ENCODE measurements at places on chromosomes 7 and 10.

- no peak for DNase-seq
Measured at GRCh38 chr10:43648095-43648397, 635 bp downstream of the ZNF32 start.

GRCh38 chr7:101112233-101112632, 14.7 kb upstream of the SERPINE1 start:
- DNase-seq = no peak

DNA sequence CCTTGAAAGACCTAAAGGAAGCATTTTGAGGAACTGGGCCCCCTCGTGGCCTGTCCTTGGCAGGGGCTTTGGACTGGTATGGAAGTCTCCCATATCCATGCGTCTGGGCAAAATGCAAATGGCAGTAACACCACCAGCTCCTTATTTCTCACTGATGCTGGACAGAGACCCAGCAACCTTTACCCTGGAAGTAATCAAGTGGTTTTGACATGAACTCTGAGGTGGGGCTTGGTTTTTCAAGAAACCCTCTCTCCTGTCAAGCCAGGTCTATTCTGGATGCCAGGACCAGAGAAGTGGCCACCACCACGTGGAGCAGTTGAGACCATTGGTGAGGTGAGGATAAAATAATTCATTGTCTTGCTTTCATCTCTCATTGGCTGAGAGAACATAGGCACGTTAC, 84.4 kb downstream of the OTUD1 start:
- no peak for DNase-seq

DNA sequence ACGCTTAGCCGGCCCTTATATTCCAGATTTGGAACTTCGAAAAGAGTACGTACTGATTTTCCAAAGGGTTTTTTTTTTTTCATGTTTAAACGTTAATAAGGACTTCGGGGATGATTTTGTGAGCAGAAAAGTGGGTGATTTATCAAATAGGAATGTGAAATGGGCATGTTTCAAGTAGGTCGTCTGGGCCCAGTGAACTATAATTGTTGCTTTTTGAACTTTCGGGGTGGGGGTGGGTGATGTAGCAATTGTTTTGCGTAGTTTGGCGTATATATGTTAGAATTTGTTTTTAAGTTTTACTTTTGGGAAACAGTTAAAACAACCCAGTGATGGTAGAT, 299 bp upstream of the PBLD start:
- DNase-seq = no peak

- DNase-seq = no peak
Measured at GRCh38 chr7:80008039-80008438, 126.6 kb upstream of the GNAI1 start.

DNA sequence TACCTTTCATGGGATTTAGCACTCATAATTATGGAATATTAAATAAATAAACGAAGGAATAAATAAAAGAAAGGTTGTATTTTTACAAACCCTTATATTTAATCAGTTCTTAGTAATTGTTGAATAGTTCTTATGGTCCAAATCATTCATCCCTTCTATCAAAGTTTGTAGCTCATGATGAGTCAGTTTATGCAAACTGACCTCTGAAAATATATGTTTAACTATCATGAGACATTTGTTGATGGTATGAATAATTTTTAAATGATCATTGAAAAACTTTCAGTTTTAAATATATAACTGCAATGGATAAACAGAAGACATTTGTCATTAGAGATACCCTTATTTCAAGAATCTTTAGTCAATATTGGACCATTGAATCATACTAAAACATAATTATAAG, 411.2 kb upstream of the LRRTM3 start:
- no peak for DNase-seq

GRCh38 chr10:124911124-124912067, 30.5 kb upstream of the ZRANB1 start:
- peak; percentile 30 for DNase-seq

- DNase-seq = peak; percentile 78
Measured at GRCh38 chr7:36600869-36601530, 123.3 kb downstream of the AOAH start.

DNA sequence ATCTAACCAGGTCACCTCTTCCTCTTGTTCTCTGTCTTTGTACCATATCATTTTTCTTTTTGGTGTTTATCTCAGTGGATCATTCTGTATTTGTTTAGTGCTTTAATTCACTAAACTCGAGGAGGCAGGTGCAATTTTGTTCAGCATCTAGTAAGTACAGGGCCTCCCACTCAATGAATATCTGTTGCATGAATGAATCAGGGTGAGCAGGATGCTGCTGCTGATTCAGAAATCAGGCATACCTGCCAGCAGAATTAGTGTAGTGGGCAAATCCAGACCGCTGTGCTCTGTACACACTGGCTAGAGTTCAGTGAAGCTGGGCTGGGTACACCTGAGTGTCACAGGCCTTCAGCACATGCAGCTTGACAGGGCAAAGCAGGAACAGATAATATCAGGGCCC, 511.9 kb downstream of the SUGCT start:
- DNase-seq = no peak

GRCh38 chr10:78739444-78740053, 329.2 kb upstream of the ZMIZ1 start:
- no peak for DNase-seq

- DNase-seq = peak; percentile 96
Measured at GRCh38 chr10:20598590-20598989, 298.5 kb downstream of the NEBL start.

DNA sequence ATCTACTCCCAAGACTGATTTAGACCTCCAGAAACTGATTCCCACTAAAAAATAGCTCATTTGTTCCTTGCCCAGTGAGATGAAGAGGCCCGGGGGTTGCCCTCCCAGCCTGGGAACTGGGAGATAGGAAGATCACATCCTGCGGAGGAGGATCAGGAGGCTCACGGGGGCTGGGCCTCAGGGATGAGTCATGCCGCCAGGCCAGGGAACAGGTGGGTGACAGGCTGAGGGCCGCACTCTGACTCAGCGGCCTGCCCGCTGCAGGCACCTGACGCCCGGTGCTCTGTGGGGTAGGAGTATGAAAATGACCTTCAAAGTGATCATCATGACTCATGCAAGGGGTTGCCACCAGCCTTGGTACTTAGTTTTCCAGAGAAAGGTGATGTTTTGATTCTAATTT, 104.5 kb upstream of the ZPBP start:
- no peak for DNase-seq

GRCh38 chr7:55207436-55208125, 157.6 kb upstream of the LANCL2 start:
- DNase-seq = no peak

DNA sequence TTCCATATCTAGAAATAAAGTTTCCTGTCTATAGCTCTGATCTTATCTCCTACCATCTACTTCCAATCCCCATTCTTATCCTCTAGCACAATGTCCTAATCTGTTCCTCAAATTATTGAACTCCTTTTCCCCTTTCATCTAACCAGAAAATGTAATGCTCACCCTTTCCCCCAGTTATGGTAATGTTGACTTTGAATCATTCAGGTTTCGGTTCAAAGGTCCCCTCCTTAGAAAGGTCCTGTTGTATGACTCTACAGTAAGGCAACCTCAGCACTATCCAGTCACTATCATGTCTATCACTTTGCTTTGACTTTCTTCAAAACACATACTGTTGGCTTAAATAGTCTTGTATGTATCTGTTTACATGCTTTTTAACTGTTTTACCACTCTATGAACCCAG, 264.2 kb upstream of the PCDH15 start:
- DNase-seq = no peak

DNA sequence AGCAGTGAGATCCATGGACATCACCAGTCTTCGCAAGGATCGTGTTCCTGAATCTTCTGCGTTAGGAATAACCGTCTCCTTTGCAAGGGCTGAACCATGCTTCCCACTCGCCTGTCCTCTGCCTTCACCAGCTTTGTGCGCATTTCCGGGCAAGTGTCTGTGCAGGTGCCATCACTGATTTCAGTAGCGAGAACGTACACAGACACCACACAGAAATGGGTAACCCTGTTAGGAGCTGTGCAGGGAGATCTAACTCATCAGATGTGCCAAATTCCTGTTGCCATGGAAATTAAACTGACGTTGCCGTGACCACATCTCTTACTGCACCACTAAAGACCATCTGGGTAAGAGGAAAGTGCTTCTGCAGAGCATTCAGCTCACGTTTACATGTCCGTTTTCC, 146.3 kb downstream of the DIP2C start:
- DNase-seq = no peak

DNA sequence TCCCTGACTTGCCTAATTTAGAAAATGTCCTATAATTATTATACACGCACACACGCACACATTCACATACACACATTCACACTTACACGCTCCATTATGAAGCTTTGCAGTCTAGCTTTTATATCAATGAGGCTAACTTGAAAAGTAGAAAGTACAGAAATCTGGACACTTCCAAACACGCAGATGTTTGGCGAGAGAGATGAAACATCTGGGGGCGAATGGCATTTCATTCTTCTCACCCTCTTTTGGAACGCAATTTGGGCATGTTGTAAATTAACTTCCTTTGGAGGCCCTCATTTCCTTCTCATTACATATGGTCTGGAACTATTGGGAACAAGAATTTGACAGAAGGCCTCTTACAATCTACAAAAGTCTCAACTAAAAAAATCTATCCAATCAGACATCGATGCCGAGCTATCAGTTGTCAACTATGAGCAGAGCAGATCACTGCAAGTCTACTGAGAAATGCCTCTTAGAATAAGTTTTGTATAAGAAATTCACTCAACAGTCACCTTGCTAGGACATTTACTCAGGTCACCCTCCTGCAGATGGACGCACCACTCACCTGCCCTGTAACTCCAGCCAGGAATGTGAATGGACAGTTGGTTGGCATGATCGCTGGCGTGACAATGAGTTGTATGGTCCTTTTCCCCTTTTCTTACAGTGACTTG, 115.2 kb upstream of the ADAM12 start:
- DNase-seq = no peak

GRCh38 chr7:47252675-47253074, 329.2 kb downstream of the TNS3 start:
- no peak for DNase-seq
